Activated CD8-positive, alpha-beta T cell treated with anti-CD3 and anti-CD28 coated beads for 36 hours (primary cell): ENCODE measurements at places on chromosomes 4 and X.

DNA sequence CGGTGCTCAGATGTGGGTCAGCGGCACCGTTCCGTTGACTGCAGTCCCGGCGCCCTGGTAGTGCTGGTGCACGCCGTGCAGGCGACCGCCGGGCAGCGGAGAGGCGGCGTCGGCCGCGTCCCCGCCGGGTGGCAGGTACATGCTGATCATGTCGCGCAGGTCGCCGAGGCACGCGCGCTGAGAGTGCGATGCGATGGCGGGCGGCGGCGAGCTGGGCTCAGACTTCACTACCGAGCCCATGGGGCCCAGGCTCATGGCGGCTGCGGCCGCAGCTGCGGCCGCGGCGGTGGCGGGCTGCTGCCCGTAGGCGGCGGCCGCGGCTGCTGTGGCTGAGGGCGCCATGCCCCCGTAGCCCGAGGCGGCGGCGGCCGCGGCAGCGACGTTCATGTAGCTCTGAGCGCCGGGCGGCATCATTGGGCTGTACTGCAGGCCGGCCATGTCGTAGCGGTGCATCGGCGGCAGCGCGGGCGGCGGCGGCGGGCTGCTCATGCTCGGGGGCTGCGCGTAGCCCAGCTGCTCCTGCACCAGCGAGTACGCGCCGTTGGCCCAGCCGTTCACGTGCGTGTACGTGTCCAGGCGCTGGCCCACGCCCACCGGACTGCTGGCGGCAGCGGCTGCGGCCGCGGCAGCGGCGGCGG, 1.0 kb downstream of the SOX3 start:
- no peak overlapping the region for H3K4me3 ChIP-seq
- no peaks in the 10 kb centered on the region for H3K36me3 ChIP-seq
- peaks cover 54% of the 10 kb centered on the region for H3K27me3 ChIP-seq
- no peak overlapping the region for H3K27ac ChIP-seq
- peaks cover 5% of the 10 kb centered on the region for H3K4me1 ChIP-seq

DNA sequence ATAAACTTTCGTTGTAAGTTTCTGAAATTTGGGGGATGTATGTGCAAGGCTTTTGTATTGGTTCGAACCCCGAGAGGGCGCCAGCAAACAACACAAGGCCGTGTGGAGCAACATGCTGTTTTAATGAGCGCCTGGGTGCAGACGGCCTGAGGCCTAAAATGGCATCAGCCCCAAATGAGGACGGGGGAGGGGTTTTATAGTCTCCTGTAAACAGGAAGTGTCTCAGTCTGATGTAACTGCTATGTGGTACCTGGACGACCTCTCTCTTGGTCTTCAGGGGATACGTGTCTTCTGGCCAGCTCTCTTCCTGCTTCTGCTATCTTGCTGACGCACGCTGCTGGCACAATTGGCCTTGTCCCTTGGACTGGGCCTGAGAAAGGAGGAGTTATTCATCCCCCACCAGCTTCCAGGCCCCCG, 1348.0 kb downstream of the ADGRL3 start:
- no peaks in the 10 kb centered on the region for H3K36me3 ChIP-seq
- no peak for DNase-seq
- no peaks in the 10 kb centered on the region for H3K4me1 ChIP-seq
- no peaks in the 10 kb centered on the region for H3K27me3 ChIP-seq
- H3K27ac ChIP-seq, result no peak overlapping the region

GRCh38 chr4:86302251-86302650, 57.6 kb downstream of the MAPK10 start:
- DNase-seq, result no peak
- H3K27me3 ChIP-seq, result peaks cover 2% of the 10 kb centered on the region
- no peak overlapping the region for H3K4me3 ChIP-seq
- no peak overlapping the region for H3K27ac ChIP-seq
- no peaks in the 10 kb centered on the region for H3K36me3 ChIP-seq
- no peaks in the 10 kb centered on the region for H3K4me1 ChIP-seq

GRCh38 chr4:95432466-95432865, 116.3 kb downstream of the UNC5C start:
- no peaks in the 10 kb centered on the region for H3K36me3 ChIP-seq

GRCh38 chr4:105145903-105146275, 787 bp upstream of the TET2 start:
- H3K4me3 ChIP-seq, result peak overlapping the region; percentile 91
- peak overlapping the region; percentile 96 for H3K27ac ChIP-seq
- peak; percentile 55 for DNase-seq
- peaks cover 38% of the 10 kb centered on the region for H3K4me1 ChIP-seq
